Muscle of back (tissue), 13 donors: ENCODE measurements at places on chromosomes 12 and 14.

DNA sequence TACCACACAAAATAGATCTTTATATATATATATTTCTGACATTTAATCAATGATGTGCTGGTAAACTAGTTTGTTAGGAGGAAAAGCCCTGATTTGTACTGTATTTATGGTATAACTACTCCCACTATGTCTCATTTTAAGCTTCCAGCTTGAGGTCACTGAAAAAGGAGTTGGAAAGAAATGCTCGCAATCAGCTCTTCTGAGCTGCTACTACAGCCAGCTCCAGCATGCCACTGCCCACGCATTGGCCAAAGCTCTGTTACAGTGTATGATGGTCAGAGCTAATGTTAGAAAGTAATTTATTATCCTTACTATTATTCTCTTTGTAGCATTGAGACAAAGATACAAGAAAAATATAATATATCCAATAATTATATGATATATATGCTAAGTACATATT is 55.0 kb upstream of the PCED1B start:
- no peak for DNase-seq

- no peak for DNase-seq
Measured at GRCh38 chr14:88835661-88836060, 11.2 kb downstream of the TTC8 start.

DNA sequence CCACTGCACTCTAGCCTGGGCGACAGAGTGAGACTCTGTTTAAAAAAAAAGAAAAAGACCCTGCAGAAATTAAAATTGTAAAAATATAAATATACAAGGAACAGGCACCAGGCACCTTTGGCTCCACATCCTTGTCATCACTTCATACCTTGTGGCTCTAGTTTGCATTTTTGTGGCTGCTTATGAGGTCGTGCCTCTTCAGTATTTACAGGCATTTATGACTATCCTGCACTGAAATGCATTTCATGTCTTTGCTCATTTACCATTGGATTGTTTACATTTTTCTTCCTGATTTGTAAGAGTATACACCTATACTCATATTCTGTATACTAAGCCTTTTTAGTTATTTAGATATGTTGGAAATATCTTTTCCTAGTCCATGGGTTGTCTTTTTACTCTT is 20.1 kb downstream of the BICD1 start:
- no peak for DNase-seq

- peak; percentile 13 for DNase-seq
Measured at GRCh38 chr12:81450920-81451739, 308.0 kb downstream of the PPFIA2 start.

DNA sequence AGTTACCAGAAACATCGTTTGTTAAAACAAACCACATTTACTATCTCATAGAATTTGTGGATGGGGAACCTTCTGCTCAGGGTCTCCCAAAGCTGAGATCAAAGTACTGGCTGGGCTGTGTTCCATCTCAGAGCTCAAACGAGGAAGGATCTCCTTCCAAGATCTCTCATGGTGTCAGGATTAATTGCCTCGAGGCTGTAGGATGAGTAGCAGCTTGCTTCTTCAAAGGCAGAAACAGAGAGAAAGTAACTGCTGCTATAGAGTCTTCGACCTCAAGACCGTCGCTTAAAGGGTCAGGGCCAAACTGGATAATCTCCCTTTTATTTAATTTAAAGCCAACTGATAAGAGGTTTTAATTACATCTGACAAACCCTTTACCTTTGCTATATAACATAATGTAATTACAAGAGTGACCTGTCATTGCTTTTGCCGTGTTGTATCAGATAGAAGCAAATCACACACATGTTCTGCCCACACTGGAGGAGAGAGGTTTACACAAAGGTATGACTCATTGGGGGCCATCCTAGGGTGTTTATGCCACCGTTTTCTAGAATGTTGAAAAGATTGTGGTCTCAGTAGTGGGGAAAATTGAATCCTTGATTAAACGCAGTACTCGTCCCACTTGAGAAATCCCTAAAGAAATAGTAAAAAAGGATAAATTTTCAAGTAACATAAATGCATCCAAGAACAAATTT is 868.8 kb upstream of the TMEM132C start:
- DNase-seq, result no peak

DNA sequence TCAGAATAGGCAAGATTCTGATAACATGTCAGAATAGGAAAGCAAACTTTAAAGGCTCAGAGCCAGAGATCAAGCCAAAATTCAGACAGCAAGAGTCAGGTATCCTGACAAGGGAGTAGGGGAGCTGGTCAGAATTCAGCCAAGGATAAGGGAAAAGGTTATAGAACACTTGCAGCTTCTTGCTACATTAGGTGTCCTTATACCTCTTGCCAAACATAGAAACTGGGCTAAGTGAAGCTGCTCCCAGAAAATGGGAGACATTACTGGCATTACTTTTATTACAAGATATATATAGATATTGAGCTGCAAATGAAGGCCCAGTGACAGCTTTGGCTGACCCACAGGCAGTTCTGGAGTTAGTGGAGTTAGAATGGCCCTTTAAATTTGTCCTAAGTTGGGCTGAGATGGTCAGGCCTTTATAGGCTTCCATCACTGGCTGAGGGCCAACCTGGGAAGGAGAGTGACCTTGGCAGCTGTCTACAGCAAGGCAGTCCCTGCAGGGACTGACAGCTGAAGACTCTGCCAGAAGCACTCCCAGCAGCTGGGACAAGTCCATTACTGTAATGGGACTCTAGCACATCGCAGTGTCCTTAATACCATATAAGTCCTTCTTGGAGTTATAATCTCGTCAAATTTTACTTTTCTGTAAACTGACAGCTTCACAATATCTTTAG is 83.0 kb downstream of the LRRC9 start:
- peak; percentile 81 for DNase-seq

DNA sequence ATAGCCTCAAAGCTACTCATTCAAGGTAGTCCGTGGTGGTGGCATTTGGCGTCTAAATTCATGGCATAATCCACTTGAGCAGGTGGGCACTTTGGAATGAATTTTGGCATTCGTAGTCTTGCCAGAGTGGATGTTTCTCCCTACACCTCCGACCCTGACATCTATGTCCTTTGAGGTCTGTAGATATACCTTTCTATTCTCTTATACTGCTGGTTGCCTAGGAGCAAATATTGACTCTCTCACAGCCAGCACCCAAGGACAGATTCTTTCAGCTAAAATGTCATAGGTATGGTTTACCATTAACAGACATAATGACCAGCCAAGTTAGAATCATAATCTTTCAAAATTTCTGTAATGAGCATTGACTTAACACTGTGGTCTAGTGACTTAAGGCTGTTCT is 47.4 kb upstream of the FLRT2 start:
- no peak for DNase-seq

GRCh38 chr14:101876555-101876938 is 87.8 kb upstream of the DYNC1H1 start:
- peak; percentile 67 for DNase-seq

DNA sequence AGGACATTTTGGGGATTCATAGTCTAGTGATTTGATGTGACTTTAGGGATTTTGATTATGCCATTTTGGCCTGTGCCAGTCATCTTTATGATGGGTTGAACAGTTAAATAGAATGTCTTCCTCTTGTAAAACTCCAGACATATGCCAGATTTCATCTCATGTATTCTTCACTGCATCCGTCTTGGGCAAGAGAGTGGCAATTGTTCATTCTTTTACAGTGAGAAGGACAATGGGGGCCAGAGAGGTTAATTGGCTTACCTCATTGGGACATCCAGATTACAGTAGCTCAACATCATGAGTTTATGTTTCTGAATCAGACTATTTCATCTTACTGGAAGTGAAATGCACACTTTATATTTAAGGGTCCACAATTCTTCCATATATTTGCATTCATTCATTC is 108.2 kb upstream of the SLC38A2 start:
- no peak for DNase-seq

- no peak for DNase-seq
Measured at GRCh38 chr14:98623788-98624415, 648.1 kb downstream of the BCL11B start.

DNA sequence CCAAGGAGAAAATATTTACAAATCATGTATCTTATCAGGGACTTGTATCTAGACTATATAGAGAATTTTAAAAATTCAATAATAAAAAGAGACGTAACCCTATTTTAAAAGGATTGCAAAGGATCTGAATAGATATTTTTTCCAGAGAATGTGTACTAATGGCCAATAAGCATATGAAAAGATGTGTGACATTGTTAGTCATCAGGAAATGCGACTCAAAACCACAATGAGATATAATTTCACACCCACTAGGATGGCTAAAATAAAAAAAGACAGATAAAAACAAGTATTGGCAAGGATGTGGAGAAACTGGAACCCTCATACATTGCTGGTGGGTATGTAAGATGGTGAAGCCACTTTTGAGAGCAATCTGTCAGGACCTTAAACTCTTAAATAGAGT is 141.9 kb upstream of the BMP4 start:
- DNase-seq, result no peak

DNA sequence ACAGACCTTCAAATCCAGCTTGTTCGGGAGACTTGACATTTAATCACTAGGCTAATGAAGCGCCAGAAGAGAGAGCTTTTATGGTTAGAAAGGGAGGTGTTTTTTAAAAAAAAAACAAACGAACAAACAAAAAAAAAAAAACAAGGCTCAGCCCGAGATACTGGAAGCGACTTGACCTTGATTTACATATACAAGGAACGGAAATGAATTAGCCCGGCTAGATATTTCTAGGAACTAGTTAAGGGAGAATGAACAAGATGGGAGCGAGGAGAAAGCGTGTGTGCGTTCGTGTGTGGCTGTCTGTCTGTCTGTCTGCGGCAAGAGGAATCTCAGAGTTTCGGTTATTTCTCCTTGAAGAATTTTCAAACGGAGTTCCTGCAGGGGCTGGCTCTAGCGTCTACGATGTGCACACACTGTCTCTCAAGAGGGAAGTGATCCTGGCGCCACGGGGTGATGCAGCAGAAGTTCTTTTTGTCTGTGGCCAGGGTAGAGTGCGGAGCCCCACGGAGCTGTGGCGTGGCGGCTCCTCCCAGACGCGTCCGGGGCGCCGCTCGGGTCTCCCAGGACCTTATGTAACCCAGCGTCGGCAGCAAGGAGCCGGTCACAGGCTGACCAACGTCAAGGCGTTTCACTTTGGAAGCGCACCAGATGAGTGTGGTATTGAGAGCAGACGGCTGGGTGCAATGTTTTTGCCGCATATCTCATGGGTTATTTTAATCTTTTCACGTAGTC is 18.8 kb downstream of the SOCS2 start:
- peak; percentile 62 for DNase-seq

DNA sequence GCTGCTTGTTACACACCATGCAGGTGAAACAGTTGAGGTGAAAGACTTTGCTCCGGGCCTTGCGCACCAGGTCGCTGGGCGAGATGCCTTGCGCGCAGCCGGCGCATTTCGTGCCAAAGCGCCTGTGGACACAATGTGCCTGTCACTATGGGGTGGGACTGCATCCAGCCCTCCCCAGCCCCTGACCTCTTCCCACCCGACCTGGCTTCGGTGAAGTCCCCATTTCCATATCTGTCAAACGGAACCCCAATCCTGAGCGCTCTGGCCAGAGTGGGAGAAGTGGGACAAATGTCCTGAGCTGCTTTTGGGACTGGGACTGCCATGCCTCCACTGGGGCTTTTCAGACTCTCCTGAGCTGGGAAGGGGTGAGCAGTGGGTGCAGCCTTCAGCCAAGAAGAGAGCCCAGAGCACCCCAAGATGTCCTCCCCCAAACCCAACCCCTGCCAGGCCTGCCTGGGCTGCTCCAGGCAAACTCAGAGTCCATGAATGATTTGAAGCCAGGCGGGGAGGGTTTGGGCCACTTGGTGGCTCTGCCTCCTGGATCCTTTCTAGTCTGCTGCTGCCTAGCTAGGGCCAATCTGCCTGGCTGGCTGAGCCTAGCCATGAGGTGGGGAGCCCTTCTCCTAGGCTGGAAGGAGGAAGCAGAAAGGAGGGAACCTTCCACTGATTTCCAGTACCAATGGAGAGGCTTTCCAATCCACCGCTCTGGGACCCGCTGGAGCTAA is 2.3 kb downstream of the LHX5 start:
- DNase-seq, result no peak
